ENCODE measurements at places on chromosomes 6 and 20.
A peak's percentile ranks its signal among the peaks of the same experiment; 100 is the strongest.

GRCh38 chr6:87645080-87645479, 55.1 kb downstream of the ORC3 start:
- no peak for DNase-seq

DNA sequence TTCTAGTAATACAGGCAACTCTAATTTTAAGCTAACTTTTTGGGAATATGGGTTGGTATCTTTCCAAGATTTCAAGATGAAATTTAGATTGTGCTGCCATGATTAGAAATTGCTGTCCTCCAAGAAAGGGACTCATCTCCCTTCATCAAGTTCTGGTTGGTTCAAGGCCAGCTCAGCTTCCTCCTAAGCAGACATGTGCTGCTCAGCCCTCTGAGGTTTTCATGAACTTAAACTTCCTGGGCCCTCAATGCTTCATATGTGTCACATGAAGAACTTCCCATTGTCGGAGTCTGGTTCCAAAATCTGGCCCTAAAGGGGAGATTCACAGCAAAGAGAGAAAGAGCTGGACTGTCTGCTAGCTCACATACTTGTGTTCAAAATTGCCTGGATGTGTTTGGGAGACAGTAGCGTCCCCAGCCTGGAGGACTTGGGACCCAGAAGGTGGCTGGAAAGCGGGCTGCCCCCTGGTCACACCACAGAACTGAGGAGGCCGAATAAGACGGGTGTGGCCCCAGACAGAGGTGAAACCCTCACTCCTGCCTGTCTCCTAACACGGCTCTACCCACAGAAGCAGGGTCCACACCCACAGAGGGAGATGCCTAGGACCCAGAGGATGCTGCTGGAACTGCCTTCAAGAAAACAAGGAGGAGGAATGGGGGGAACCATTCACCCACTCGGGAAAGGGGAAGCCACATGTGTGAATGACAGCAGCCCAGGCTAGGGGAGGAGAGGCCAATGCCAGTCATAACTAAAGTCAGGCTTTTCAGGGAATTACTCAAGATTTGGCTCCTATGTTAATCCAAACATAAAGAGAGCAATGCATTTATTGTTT, 54.3 kb upstream of the GPR31 start:
- no peak for DNase-seq

DNA sequence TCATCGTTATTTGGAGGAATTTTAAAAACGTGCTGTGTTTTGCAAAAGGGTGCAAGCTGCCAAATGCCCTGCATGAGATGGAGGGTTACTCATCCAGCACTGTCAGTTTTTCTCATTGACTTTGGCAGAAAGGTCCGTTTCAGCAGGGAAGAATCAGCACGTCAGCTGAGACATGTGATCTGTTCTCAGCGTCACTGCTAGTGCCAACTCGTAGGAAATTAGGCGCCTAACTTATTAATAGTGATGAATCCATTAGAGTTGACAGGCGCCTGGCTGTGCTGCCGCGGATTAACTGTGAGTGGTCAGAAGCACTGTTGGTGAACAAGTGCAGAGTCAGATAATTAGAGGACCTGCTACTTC, 175.5 kb upstream of the FOXQ1 start:
- no peak for DNase-seq

- DNase-seq = no peak
Measured at GRCh38 chr6:149933461-149933860, 8.4 kb upstream of the ULBP2 start.

DNA sequence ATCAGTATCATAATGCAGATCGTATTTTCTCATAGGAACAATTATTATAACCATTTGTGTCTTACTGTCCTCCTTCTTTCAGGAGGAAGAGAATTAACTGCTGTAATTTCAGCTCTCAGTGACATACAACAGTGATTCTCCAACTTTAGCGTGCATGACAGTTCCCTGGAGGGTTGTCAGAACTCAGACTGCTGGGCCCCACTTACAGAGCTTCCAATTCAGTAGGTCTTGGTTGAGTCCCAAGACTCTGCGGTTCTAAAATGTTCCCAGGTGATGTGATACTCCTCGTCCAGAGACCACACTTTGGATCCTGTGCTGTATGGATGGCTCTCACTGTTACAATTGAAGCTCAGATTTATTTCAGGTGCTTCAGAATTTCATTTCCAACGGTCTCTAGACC, 72.8 kb downstream of the CAP2 start:
- DNase-seq = no peak

DNA sequence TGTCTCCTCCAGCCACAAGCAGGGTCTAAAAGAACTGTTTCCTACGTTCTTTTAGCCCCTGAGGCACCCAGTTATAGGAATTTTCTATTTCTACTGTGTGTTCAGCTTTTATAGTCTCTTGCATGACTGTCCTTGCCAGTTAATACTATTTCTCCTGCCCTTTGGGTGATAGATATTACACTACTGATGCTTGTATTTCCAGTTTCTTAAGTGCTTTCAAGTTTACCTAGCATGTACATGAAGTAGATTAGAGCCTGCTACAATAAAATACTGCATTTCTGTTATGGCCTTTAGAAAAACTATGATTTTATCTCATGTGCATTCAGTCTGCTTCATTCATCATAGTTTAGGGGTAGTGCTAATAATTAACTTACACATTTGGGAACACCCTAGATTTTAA, 89.6 kb downstream of the FOXO3 start:
- no peak for DNase-seq

DNA sequence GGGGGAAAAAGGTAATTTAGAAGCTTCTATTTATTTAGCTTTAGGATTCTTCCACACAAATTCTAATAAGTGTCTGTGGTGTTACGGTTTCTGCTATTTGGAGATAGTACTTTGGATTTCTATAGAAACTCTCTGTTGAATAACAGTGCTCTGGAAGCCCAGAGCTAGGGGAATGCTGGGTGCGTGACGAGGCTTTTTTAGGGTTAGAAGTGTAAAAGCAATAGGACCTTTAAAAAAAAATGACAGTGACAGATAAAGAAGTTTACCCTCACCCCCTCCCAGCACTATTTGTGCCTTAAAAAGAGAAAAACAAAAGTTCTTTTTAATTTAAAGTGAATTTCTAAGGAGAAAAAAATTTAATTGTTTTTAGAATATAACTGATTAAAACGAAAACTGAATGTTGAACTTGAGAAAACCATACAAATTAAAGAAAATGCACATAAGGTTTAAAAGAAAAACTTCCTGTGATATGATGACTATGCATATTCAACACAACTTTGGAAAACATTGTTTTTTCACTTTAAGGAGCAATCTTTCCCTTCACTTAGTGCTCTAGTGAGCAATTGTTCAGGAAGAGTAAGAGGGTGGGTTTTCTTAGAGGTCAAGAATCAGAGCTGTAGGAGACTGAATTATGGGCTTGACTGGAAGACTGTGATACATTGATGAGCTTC, 89.6 kb upstream of the RIPOR2 start:
- DNase-seq = no peak

DNA sequence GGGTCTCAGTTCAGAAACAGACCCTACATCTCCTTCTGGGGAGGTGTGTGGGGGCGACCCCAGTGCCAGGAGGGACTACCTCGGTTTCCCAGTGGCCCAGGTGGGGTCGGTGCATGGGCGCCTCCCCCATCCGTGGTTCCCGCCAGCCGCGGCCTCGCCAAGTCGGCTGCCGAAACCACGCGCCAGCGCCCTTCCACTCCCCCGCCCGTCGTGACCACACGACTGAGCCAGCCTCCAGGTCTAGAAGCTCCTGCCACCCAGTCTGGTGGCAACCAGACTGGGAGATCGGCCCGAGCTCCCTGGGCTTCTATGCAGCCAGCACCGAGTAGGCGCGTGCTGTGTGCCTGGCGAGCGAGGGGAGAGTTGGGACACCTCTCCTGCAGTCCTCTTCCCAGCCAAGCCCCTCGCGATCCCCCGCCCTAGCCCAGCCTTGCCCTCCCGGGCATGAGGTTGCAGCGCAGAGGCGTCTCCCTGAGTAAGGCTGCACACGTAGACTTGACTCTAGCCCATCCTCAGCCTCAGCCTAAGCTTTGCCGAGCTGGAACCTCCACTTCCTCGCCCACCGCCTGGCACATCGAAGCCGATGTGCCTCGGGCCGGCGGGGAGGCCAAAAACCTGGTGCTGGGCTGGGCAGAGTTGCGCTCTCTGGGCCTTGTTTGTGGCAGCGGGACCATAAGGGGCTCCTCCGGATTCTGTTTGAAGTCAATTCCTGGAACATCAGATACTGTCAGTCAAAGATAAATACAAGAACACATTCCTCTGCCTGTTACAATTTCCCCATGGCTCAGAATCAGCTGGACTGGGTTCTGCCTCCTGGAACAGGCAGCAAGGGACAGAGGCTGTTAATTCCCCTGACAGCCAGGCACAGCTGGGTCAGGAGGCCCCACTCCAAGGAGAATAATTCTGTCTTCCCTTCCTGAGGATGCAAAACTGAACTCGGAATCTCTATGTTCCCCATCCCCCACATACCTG, 1.5 kb upstream of the CPNE5 start:
- DNase-seq = no peak

DNA sequence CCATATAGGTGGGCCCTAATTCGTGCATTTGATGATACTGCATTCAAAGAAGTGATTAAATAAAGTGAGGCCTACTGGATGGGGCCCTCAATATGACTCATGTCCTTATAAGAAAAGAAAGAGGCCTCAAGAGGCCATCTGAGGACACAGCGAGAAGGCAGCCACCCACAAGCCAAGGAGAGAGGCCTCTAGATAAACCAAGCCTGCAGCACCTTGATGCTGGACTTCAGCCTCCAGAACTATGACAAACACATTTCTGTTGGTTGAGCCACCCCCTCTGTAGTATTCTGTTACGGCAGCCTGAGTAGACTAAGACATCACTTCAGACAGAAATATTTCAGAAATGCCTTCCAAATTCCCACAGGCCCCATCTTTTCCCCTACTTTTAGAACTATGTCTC, 82.5 kb upstream of the PLEKHG1 start:
- DNase-seq = no peak

DNA sequence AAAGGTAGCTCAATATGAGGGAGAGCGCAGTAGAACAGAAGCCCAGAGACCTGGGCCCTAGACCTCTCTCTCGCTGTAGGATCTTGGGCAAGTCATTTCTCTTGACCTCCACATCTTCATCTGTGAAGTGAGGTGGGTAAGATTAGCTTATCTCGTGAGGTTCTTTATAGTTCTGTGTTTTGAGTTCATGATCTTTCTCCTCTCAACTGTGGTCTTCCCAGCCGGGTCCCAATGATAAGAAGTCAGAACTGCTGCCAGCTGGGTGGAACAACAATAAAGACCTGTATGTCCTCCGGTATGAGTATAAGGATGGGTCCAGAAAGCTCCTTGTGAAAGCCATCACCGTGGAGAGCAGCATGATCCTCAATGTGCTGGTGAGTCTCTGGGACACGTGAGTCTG, 6.9 kb downstream of the PSMF1 start:
- no peak for DNase-seq

GRCh38 chr6:135128268-135128914, 52.7 kb upstream of the MYB start:
- peak; percentile 18 for DNase-seq

DNA sequence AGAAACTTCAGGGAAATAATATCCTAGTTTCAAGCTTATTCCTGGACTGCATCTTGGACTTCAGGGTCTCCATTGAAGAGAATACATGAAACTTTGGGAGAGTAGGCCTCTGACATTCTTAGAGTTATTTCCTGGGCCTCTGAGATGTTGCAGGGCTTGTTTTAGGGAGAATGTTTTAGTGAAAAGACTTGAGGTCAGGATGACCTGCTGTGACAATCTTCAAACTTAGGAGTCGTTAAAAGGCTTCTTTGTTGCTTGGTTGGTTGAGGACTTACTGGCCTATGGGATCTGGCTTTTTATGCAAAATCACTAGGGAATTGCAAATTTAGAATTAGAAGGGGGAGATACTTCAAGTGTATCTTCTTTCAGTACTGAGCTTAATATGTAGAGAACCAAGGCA, 613.2 kb upstream of the FLRT3 start:
- no peak for DNase-seq

DNA sequence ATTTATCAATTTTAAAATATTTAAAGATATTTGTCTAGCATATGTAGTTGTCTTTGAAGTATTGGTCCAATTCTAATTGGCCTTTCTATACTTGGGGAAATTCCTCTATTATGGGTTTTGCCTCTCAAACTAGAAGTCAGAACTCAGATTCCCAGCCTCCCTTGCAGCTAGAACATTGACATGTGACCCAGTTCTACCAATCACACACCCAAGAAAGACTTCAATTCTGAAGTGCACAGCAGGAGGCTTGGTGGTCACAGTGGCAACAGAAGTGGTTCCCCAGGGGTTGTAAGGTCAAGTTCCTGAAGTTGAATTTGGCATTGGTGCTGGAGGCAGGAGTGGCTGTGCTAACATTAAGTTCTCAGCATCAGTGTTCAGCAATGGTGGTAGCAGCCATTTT, 14.8 kb upstream of the FKBP5 start:
- no peak for DNase-seq

DNA sequence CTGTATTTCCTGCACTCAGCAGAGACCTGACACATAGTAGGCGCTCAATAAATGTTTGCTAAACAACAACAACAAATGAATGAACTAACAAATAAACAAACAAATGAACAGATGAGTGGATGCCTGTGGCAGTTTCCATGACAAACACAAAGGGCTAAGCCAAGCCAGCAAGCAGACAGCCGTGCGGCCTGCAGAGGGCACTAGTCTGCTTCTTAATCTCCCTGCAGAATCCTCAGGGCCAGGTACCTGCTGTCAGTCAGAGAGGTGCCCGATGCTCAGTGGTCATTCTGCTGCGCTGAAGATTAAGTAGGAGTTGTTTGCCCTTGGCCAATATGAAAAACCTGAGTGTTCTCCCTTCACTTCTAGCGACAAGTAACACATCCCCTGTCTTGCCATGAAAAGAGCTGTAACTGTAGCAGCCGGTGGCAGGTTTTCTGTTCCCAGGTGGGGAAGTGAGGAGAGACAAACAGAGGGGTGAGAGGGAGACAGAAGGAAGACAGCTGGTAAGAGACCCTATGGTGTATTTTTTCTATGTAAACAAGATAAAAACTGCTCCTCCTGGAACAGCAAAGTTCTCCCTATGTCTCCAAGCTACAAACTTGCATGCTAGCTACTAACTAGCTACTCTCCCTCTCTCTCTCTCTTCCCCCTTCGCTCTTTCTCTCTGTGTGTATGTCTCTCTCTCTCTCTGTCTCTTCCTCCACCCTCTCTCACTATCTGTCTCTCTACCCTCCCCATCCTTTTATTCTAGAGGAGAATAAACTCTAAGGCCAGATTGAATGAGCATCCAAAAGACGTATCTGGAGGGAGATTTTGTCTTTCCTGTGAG, at the start of gene MC3R:
TSS of gene MC3R (plus strand) at position 779 of the 829 bp plus-strand sequence. CDS start 112 bp downstream, outside the sequence.
- DNase-seq = no peak

DNA sequence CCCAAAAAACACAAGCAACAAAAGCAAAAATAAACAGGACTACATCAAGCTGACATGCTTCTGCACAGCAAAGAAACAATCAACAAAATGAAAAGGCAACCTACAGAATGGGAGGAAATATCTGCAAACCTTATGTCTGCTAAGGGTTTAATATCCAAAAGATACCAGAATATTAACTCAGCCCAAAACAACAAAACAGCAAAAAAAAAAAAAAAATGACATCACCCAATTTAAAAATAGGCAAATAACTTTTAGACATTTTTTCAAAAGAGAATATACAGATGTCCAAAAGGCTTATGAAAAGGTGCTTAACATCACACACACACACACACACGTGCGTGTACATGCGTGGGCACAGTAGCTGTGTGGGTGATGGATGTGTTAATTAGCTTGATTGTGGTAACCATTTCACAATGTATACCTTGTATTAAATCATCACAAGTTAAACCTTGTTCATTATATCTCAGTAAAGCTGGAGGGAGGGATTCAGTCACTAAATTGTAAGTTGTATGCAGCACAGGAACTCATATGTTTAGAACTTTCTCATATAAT, 52.4 kb downstream of the QKI start:
- DNase-seq = no peak

GRCh38 chr6:93366506-93366905, 52.9 kb downstream of the EPHA7 start:
- DNase-seq = no peak

All from stimulated activated CD8-positive, alpha-beta memory T cell treated with anti-CD3 and anti-CD28 coated beads, Interleukin-2, amount 100 ng/mL, for 1 hour (primary cell).